Kidney (tissue), 22 donors: ENCODE measurements at places on chromosomes 3 and 15. TPM values are rescaled to one million over a fixed set of nuclear protein-coding genes. Genes with fewer than 3 reads are reported as not detected.

DNA sequence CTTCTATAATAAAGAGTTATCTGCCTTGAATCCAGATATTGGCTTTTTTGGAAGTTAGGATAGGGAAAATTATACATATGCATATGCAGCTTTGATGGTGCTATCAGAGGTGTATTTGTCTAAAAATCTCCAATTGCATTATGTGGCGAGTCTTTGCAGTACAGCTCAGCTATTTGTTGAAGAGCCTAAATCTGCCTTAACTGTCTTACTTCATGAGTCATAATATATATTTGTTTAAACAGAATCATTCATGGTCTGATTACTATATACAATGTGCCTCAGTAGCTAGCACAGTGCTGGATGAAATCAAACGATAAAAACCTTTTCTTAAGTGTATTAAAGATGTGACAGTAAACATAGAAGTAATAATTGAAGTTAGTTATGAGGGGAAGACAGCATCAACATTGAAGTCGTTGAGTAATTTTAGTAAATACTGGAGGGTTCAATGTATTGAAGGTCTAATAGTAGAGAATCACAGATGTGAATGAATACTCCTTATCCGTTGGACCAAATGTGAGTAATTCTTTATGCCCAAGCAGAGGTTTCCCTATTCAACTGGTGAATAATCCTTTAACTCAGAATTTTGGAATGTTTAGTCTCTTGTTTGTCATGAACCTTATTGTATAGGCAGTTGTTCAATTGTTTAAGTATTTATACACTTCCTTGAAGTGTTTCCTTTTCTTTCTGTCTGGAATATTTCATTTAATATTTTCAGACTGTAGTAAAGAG is 74.8 kb upstream of the NAALADL2 start:
- H3K36me3 ChIP-seq, result no peaks in the 10 kb centered on the region
- H3K4me3 ChIP-seq, result no peak overlapping the region
- no peaks in the 10 kb centered on the region for H3K4me1 ChIP-seq
- no peaks in the 10 kb centered on the region for H3K27me3 ChIP-seq

GRCh38 chr3:16239780-16240179 is 25.0 kb downstream of the DPH3 start:
- no peak for DNase-seq
- H3K4me1 ChIP-seq, result no peaks in the 10 kb centered on the region
- H3K27ac ChIP-seq, result no peak overlapping the region
- H3K27me3 ChIP-seq, result no peaks in the 10 kb centered on the region
- no peak overlapping the region for H3K4me3 ChIP-seq
- no peaks in the 10 kb centered on the region for H3K36me3 ChIP-seq

DNA sequence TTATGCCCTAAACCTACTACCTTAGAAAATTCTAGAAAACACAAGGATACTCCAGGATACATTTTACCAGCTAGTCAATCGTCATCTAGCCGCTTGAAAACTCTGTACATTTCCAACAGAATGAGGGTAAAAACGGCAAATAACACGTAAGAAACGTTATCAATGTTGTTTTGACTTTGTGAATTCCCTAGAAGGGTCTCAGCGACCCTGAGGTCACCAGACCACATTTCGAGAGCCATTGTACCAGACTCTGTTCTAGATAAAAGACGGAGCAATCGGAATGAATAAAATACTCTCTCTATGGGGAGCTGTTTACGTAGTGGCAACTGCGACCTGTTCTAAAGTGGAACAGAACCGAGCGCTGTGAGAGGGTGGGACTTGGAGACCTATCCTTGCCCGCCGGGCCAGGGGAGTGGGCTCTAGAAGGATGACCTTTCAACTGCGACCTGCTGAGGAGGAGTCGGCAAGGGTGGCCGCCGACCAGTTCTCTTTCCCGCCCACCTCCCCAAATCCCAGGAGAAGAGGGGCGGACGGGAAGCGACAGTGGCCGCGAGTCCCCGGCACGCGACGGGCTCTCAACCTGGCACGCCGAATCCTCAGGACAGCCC is 778 bp upstream of the AP4E1 start:
- H3K27me3 ChIP-seq, result no peaks in the 10 kb centered on the region
- H3K4me3 ChIP-seq, result peak overlapping the region; percentile 89
- peak overlapping the region; percentile 93 for H3K27ac ChIP-seq
- no peaks in the 10 kb centered on the region for H3K4me1 ChIP-seq

Gene EPHA6
- 0.66 TPM for total RNA-seq

DNA sequence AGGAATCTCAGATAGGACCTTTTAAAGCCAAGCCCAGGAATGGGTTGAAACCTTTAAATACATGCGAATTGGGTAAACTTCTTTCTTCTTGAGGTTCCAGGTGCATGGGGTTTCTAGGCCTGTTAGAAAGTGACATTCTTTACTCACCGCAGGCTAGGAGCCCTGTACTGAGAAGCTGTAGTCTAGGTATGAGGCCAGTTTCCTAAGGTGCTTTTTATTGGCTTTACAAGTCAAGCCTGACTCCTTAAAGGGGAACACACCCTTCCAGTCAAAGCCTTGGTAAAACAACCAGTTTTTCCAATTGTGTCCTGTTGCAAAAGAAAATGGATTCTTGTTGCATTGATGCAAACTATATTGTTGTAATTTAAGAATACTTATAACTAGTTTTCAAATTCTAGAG is 76.1 kb upstream of the ATP11B start:
- H3K4me3 ChIP-seq, result no peak overlapping the region
- H3K27ac ChIP-seq, result no peak overlapping the region
- DNase-seq, result peak; percentile 61
- no peaks in the 10 kb centered on the region for H3K27me3 ChIP-seq
- H3K36me3 ChIP-seq, result no peaks in the 10 kb centered on the region
- peaks cover 3% of the 10 kb centered on the region for H3K4me1 ChIP-seq

Gene LIPH
- 14.7 TPM for total RNA-seq
